ENCODE measurements at places on chromosomes 1 and 21.

DNA sequence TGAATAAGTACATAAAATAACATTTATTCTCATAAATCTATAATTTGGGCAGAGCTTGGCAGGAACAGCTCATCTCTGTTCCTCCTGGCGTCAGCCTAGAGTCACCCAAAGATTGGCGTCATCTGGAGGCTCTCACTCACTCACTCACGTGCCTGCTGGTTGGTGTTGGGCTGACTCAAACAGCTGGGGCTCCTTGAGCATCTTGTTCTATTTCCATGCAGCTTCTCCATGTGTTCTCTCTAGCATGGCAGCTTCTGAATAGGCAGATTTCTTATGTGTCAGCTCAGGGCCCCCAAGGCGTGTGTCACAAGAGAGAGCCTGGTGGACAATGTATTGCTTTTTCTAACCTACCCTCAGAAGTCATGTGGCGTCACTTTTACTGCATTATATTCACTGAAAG, 70.6 kb upstream of the RAB3GAP2 start:
- DNase-seq, result peak; percentile 40

DNA sequence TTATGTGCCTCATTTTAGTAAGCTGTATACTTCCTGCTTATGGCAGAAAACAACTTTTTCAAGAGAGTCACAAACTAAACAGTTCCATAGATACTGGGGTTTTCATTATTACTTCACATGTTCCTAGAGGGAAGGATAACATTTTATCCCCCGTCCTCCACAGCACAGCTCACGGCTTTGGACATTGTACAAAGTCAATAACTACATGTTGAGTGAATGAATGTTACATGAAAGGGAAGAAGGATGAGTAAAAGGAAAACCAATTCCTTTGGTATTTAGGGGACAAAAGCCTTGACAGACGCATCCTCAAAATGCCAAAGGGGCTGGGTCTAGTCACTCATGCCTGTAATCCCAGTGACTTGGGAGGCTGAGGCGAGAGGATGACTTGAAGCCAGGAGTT, 14.8 kb downstream of the PI4KB start:
- DNase-seq, result no peak

GRCh38 chr1:51572365-51572764, 44.5 kb upstream of the OSBPL9 start:
- DNase-seq, result no peak

- DNase-seq, result no peak
Observed at GRCh38 chr1:166297993-166298392, 131.2 kb upstream of the FAM78B start.

DNA sequence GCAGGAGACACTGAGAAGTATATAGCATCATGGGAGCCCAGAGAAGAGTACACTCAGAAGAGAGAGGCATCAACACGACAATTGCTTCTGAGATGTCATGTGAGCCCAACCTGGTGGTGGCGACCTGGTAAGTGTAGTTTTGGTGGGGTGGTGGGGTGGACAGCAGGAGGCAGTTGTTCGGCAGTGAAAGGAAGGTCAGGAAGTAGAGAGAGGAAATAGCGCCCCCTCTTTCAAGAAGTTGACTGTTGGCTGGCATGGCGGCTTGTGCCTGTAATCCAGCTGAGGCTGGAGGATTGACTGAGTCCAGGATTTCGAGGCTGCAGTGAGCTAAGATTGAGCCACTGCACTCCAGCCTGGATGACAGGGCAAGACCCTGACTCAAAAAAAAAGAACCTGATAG, 12.6 kb downstream of the RSPO1 start:
- no peak for DNase-seq

DNA sequence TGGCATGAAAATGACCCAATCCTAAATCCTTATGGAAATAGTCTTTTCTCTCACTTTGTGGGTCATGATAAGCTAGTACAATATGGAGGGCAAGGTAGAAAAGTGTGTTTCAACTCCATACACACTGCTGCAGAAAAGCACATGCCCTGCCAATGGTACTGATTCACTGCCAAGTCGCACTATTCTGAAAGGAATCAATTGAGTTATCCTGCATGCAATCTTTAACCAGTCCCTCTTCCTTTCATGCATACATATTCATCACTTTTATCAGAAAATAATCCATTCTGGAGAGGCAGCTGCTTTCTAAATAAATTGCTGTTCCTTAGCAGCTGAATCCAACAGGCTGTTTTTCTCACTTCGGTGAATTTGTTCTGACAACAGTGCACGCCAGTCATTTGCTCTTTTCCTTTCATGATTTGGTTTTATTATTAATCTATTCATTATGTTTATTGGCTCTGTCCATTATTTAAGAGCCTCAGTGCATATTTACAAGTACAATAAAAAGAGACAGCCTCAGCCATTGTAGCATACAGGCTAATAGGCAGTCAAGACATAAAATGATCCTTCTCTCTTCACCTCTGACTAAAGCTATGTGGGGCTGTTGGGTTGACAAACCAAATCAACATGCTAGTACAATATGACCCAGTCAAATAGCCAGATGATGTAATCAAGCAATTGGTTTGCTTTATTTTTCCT, 108.8 kb downstream of the CHD1L start:
- DNase-seq, result no peak

DNA sequence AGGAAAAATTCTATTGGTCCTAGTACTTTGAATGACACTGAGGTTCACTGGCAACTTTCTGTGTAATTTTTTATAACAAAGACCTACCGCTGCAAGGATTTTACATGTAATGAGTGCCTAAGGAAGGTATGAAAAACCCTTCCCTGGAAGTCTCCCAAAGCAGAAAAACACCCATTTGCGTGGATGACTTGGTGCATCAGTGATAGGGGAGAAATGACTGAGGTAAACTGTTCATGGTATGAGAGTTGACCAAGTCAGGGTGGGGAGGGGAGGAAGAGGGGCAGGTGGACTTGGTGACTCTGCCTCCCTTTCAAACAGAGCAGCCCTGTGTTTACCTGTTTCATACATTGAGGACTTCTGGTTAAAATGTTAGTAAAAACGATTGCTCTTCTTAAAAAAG, 78.8 kb upstream of the IPO9 start:
- DNase-seq, result no peak

- no peak for DNase-seq
Observed at GRCh38 chr1:32931760-32932159, 30.6 kb upstream of the TMEM54 start.

- no peak for DNase-seq
Observed at GRCh38 chr1:223256034-223256433, 107.9 kb downstream of the SUSD4 start.

DNA sequence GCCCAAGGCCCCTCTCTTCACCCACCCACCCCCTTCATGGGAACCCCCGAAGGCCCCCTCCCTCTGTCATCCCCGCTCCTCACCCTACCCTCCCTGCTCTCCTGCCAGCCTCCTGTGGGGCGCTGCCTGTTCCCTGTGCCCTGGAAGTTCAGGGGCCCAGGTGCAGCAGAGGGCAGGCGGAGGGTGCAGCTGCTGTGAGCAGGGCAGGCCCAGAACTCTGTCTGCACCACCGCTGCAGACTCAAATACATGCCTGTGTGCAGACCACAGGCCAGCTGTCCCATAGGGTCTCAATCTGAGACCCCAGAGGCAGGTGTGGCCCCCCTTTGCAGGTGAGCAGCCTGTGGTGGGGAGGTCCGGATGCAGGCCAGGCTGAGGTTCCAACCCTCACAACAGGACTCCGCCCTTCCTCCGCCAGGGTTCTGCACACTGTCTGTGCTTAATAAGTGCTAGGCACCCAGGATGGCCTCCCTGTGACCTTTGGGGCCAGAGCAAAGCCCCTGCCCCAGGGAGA, 62.5 kb downstream of the WNT9A start:
- DNase-seq, result no peak

- DNase-seq, result no peak
Observed at GRCh38 chr1:167401260-167401873, 117.0 kb downstream of the CD247 start.

DNA sequence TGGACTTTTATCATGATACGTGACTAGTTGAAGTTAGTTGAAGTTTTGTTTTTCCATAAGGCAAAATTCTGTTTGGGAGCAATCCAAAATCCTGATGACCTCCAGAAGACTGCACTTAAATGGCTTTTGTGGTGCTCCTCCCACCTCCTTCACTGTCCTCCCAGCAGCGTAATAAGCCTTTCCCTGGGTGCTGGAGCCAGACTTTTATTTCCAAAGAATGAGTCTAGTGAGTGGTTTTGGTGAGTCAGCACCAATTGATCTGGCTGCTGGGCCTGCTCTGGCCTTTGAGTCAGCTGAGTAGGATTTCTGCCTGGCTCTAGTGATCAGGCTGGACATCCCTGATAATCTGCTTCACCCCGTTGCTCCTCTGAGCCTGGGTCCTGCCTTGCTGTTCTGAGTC, 21.7 kb upstream of the KCND3 start:
- DNase-seq, result no peak

GRCh38 chr1:154155251-154155650, 378 bp upstream of the NUP210L start:
- no peak for DNase-seq

DNA sequence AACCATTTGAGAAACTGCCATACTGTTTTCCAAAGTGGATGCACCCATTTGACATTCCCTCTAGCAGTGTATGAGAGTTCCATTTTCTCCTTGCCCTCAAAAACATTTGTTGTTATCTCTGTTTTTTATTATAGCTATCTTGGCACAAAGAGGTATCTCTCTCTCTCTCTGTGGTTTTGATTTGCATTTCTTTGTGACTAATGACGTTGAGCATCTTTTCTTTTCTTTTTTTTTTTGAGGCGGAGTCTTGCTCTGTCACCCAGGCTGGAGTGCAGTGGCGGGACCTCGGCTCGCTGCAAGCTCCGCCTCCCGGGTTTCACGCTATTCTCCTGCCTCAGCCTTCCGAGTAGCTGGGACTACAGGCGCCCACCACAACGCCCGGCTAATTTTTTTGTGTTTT, 17.4 kb upstream of the ZMYM6 start:
- DNase-seq, result no peak

DNA sequence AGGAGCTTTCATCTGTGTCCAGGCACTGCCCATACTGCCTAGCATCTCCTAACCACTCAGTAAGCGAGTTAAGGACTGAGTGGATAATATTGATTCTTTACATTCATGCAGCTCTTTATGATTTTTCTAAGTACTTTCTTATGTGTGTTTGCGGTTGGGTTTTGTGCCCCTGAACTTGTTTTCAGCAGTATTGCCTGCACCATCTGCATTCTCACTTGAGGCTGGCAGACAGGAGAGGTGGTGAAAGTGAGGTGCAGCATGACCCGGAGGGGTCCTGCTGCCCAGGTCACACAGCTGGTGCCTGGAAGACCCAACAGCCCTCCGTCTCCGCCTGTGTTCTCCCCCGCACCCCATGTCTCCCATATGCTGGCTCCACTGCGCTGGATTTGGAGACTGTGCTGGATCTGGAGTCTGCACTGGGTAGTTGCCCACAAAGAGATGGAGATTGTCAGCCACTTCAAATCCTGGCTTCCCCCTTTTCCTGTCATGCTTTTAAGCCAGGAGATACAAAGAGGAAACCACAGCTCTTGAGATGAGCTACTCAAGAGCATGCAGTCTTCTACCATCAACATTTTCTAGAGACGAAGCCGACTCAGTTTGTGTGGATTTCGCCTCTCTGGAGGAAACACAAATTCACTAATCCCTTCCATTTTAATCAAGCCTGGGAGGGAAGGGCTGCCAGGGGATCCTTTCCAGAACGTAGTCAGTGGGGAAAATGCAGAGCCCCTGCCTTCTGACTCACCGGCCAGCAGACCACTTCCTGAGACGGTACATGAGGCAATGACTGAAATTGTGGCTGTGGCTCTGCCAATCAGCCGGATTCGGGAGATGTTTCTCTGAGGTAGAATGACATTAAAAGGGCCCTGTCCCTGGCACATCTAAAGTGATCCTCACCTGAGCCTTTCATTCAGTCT, 71.7 kb upstream of the ANGPTL1 start:
- no peak for DNase-seq

GRCh38 chr1:66532798-66533783, 862 bp upstream of the SGIP1 start:
- DNase-seq, result no peak

GRCh38 chr1:82778612-82779011, 977.9 kb downstream of the ADGRL2 start:
- peak; percentile 36 for DNase-seq

- DNase-seq, result no peak
Observed at GRCh38 chr21:25908495-25908894, 173.7 kb downstream of the GABPA start.

GRCh38 chr1:212930986-212931678, 19.2 kb upstream of the VASH2 start:
- no peak for DNase-seq

GRCh38 chr1:77342745-77343144, 60.9 kb downstream of the AK5 start:
- no peak for DNase-seq

- no peak for DNase-seq
Observed at GRCh38 chr1:115133440-115133839, 44.1 kb upstream of the TSPAN2 start.

DNA sequence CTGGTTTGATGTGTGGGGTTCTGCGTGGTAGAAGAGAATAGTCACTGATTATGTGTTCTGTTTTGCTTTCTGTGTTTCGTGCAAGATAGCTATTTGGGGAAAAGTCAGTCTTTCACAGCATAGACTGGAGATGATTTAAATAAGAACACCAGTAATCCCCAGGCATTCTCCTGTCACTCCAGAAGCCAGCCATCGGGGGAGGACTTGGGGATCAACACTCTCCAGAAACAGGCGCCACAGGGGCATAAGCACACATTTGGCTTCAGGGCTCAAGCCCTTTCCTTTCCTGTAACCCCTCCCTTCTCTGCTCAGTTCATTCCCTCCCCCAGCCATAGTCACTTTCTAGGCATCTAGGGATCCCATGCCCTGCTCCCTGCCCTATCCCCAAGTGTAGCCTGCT, 97.3 kb upstream of the BEND5 start:
- no peak for DNase-seq

DNA sequence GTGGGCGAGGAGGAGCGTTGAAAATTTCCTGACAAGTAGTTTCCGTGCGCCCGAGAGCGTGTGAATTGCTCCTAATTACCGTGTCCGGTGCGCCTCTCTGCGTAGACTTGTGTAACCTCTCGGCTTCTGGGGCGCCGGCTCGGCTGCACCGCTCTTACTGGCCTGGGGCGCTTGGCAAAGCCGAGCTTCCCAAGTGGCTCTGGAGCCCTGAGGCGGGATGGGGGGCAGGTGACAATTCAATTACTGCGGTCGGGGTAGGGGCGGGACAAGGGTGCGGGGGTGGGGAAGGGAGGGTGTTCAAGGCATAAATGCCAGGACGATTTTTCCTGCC, 392 bp upstream of the DMRTA2 start:
- DNase-seq, result no peak

- DNase-seq, result no peak
Observed at GRCh38 chr1:31745946-31746670, 18.0 kb downstream of the ADGRB2 start.

DNA sequence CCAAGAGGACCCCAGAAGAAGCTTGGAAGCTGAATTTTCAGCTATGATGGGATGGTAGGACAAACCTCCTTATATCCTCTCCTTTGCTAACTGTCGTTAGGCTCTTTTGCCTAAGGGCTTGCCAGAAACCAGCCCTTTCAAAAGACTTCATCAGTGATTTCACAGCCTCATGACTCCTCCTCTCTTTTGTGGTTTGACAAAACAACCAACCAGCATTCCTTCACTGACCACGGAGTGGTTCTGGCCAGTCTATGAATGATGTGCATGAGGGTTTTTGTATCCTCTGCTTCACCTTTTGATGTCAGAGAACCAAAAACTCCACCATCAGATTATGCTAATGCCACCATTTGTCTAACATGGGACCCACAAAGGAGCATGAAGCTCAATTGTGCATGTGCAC, 116.9 kb upstream of the COA6 start:
- no peak for DNase-seq

All from NCI-H524 (cell line).